Right renal pelvis (tissue), 4 donors: ENCODE measurements at places on chromosomes 7 and 10. TPM values are rescaled to one million over a fixed set of nuclear protein-coding genes. Genes with fewer than 3 reads are reported as not detected.

Gene CASD1
- 56.1 TPM for polyA plus RNA-seq

Gene TMEM225B
- polyA plus RNA-seq, result 2.8 TPM

Gene WIPF3
- polyA plus RNA-seq, result 5.2 TPM

Gene PON1
- polyA plus RNA-seq, result 0.34 TPM

DNA sequence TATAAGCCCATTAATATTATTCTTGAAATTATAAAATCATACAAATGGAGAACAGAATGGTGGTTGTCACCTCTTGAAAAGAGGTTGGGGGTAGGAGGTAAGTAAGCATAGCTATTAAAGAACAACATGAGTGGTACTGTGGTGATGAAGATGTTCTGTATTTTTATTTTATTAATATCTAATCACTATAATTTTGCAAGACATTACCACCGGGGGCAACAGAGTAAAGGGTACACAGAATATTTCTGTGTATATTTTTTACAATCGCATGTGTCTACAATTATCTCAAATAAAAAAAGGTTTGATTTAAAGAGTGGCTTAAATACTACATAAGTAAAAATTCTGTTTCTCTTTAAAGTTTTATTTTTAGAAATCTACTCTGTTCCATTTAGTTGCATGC, 557.8 kb downstream of the NXPH1 start:
- no peak for DNase-seq

DNA sequence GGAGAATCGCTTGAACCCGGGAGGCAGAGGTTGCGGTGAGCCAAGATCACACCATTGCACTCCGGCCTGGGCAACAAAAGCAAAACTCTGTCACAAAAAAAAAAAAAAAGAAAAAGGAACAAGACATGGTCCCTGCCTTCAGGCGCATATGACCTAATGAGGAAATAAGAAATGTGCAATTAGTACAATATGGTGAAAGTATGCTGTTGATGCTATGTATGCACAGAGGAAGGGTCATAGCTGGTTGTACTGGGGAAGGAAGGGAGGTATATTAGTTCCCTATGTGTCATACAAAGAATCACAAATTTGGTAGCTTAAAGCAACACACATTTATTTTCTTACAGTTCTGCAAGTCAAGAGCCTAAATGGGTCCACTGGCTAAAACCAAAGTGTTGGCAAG, 97.8 kb upstream of the MPP7 start:
- DNase-seq, result no peak

DNA sequence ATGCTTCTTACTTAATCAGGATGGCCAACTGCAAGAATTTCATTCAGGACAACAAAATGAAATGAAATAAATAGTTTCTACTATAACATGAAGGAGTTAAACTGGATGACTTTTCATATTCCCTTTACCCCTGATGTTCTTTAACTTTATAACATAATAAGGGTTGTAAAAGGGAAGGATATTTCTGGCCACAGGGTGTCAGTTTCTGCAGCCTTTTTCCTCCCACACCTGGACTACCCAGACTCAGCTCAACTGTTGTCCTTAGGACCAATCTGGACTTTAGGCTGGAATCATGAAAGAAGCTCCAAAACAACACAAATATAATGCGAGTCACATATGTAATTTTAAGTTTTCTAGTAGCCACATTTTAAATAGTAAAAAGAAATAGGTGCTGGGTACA, 43.4 kb downstream of the PRPS1L1 start:
- no peak for DNase-seq

DNA sequence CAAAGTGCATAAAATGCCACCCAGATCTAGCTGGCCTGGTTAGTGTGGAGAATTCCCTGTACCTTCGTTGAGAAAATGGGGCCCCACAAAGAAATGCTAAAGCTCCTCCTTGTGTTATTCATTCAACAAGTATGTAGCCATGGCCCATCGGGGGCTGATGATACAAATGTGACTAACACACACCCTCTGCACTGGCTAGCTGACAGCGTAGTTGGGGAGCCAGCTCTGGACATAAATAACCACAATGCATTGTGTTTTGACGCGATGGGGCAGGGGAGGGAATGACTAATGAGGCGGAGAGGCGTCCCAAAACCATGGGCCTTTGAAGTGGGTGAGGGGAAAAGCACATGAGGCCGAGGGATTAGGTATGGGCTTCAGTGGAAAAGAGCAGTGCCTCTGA, 28.2 kb upstream of the ASL start:
- DNase-seq, result no peak

- no peak for DNase-seq
Measured at GRCh38 chr7:155857141-155857540, 44.9 kb upstream of the SHH start.
